Stimulated activated naive CD4-positive, alpha-beta T cell (primary cell): ENCODE measurements at places on chromosomes 6 and 20.

DNA sequence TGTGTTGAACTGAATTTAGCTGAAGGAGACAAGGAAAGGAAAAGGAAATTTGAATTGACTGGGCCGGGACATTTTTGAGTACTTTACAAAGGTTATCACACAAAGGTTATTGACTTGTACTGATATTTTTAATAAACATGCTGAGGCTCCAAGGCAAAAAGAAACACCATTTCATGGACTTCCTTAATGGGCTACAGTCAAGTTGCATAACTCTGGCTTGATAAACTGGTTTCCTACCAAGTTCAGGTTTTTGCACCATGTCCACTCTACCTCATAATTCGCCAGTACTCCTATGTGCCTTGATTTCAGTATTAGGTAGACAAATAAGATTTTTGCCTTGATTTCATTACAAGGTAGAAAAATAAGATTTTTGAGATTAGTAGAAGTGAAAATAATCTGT, 65.8 kb upstream of the FUT9 start:
- DNase-seq = no peak

GRCh38 chr6:168127384-168127868, 48.4 kb upstream of the FRMD1 start:
- no peak for DNase-seq

DNA sequence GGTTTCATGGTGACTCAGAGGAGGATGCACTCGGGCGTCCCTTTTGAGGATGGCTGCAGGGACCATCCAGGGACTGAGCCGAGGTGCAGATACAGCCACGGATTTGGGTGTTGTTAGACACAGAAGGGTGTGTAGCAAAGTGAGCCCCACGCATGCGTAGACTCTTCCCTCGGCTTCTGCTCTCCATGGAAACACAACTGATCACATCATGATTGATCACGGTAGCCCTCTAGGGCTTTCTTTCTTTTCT, 606 bp upstream of the ULBP1 start:
- peak; percentile 34 for DNase-seq

DNA sequence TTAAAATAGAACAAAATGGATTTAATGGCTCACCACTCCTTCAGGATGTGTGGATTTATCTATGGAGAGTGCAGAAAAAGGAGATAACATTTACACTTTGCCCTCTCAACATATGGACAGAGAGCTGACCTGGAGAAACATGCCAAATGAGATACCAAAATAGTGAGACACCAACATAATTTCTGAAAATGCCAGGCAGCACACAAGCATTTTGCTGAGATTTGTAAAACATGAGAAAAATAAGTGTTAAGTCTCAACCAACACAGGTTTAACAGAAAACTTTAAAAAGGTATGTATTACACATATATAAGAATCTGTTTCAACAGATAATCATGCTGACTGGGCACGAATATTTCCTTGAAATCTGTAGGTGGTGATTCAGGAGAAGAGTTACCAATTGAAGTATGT, 145.2 kb downstream of the REV3L start:
- DNase-seq = no peak

GRCh38 chr6:125046107-125046925, 84.1 kb downstream of the RNF217 start:
- no peak for DNase-seq

- DNase-seq = no peak
Observed at GRCh38 chr6:132194529-132194928, 206.7 kb downstream of the MOXD1 start.

- DNase-seq = no peak
Observed at GRCh38 chr20:3162080-3162611, 2.5 kb upstream of the FASTKD5 start.

- no peak for DNase-seq
Observed at GRCh38 chr6:45513213-45513618, 135.5 kb upstream of the SUPT3H start.

GRCh38 chr6:51553246-51554015, 534.0 kb downstream of the PKHD1 start:
- DNase-seq = no peak

- DNase-seq = no peak
Observed at GRCh38 chr6:125953502-125953875, 3.1 kb upstream of the HINT3 start.

DNA sequence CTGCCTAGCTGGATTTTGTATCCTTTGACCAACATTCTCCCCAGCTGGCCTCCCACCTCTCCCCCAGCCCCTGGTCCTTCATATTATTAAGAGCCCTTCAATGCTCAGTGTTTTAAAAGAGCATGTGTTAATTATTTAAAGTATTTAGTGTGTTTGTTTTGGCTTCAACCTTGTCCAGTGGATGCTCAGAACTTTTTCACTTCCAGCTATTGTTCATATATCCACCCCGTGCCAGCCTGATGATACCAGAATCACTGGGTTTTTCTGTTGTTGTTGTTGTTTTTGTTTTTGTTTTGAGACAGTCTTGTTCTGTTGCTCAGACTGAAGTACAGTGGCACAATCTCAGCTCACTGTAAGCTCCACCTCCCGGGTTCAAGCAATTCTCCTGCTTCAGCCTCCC, 30.4 kb upstream of the SNX9 start:
- no peak for DNase-seq

DNA sequence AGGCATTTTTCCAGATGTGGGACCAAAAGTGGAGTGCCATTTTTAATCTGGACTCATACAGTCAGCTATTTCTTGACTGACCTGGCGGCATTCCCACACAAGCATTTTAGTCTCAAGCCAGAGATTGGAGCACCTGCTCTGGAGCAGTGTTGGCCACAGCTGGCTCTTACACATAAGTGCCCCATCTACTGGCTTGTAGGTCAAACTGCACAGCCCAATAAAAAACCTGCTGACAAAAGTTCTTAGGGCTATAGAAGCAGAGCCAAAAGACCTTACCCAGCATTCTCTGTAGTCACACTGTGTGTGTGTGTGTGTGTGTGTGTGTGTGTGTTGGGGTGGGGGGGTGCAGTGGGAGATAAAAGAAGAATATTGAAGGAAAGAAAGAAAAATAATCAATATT, 38.6 kb upstream of the SENP6 start:
- no peak for DNase-seq

- no peak for DNase-seq
Observed at GRCh38 chr6:47169785-47170616, 127.9 kb upstream of the ADGRF1 start.

- no peak for DNase-seq
Observed at GRCh38 chr6:144879436-144879835, 594.3 kb downstream of the UTRN start.

- DNase-seq = no peak
Observed at GRCh38 chr6:25987845-25988244, 25.2 kb downstream of the TRIM38 start.
